ENCODE measurements at places on chromosomes 1 and 21.

DNA sequence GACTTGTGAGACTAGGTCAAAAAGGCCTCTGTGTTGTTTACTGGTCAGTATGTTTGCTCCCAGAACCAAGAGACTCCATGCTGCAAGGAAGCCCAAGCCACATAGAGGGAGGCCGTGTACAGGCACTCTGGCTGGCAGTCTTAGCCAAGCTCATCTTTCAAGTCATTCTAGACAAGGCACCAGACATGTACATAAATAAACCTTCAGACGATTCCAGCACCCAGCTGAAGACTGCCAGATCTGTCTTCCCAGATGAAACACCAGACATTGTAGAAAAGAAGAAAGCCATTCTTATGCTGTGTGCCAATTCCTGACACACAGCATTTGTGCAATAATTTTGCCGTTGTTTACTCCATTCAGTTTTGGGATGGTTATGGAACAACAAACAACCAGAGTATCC lies 595.5 kb downstream of the KIF26B start:
- no peak for DNase-seq

DNA sequence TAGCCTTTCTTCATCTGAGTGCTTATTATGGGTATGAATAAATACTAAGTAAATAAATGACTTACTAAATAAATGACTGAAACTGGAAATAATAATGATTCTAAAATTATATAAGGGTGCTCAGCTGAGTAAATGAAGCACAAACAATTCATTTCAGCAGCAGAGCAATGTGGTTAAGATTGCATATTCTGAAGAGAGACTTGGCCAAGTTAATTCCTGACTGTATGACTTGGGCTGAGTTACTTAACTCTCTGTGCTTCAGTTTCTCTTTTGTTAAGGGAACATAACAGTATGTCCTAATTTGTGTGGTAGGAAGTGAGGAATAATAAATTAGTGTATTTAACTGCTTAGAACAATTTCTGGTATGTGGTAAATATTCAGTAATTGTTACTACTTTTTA lies 19.1 kb downstream of the AGL start:
- no peak for DNase-seq

- no peak for DNase-seq
These were observed 75.1 kb downstream of the DTL start for GRCh38 chr1:212110617-212111016.

DNA sequence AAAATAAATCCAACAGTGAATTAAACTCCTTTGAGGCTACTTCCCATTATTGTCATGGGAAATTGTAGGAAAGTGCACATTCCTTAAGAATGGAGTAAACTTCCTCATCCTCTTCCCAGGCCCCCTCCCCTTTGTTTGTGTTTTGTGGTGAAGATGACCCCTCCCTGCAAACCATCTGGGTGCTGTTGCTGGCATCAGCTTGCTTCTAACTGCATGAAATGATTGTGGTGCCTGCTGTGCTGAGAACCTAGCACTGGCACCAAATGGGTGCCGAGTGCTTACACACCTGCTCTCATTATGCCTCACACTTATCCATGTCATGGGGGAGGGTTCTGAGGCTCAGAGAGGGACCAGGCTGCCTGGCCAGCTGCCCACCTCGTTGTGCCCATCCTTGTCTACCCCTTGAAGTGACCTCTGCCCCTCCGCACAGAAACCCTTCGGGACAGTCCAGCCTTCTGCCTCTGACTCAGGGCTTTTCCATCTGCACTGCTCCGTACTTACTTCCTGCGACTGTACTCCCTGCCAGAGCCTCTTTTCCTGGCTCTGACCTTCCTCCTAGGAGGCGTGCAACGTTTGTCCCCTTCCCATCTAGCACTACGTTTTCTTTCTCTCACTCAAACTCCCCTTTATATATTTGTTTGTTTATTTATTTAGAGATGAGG lies 30.6 kb downstream of the CAPN2 start:
- DNase-seq: no peak

DNA sequence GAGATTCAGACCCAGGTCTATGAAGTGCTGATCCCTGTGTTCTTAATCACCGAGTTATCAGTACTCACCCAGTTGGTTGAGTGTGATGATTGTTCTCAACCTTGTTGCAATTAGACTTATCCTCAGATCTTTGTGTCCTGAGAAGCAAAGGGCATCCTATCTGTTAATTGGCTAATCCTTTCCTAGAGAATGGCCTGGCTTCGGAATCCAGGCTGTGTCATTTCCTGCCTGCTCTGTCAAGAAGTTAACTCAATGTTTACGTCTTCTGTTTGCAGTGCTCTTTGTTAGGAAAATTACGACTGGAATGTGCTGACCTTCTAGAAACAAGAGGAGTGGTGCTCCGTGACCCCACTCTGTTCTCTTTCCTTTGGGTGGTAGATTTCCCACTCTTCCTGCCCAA lies 14.7 kb downstream of the GAS5 start:
- DNase-seq: no peak

- no peak for DNase-seq
These were observed 77.9 kb downstream of the ADARB1 start for GRCh38 chr21:45152265-45152746.

GRCh38 chr21:35423709-35424108 lies 374.6 kb upstream of the RUNX1 start:
- no peak for DNase-seq

DNA sequence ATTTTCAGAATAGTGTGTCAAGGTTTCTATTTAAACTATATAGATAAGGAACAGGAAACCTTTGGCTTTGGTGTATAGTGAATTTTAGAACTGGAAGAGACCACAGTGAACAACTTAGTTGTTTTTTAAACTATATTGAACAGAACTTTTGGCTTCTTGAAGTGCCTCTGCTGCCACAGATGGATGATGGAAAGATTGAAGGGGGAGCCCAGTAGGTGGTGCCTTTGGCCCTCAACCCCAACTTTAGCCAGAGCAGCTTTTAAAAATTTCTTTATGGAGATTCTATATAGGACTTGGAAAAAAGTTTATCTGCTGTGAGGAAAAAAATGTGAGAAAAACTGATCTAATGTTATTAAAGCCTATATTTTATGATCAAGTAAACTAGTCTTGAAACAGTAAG lies 50.2 kb downstream of the SWT1 start:
- no peak for DNase-seq

DNA sequence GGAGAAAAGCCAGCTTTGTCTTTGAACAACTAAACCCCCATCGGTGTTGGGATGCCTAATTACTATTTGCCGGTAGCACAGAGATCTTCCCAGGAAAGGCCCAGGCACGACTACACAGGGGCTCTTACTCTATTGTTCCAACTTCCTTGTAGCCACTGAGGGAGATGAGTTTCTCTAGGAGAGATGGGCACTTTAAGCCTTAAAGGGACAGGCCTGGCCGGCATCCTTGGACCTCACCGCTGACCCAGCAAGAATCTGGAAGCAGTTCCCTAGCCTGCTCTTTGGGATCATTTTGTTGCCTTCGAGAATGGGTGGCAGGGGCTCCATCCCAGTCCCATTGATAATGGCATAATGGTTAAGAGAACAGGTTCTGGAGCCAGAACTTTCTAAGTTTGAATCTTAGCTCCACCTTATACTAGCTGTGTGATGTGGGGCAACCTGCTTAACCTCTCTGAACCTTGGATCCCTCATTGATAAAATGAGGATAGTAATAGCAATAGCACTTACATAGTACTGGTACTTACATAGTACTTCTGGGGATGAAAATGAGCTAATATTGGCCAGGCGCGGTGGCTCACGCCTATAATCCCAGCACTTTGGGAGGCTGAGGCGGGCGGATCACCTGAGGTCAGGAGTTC lies 239.1 kb upstream of the TMEM51 start:
- DNase-seq: no peak

DNA sequence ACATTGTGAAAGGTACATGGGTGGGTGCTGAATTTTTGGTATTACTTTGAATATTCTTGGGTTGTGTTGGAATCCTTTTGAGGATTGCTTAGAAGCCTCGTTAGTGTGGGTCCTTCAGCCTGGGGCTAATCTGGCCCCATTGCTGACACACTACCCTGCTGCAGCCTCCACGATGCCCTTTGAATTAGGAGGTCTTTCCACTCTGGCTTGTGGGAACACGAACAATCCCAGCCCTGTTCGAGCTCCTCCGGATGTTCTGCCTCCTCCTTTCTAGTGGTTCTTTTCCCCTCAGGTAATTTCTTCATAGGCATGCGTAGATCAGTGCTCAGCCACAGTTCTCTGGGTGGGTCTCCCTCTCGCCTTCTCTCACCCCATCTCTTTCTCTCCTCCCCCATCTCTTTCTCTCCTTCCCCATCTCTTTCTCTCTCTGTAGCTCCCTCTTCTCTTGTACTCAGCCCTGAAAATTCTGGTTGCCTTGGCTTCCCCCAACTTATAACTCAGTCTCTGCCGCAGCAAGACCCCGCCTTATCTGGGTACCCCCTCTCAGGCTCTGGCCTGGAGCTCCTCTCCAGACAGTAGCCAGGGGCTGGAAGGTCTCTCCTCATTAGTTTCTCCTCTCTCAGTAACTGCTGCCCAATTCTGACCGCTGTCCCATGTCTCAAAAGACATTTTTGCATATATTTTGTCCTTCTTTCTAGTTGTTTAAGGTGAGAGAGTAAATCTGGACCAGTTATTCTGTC lies 46.0 kb upstream of the SLC19A1 start:
- no peak for DNase-seq

- DNase-seq: no peak
These were observed 56.4 kb downstream of the GREM2 start for GRCh38 chr1:240555524-240555923.

DNA sequence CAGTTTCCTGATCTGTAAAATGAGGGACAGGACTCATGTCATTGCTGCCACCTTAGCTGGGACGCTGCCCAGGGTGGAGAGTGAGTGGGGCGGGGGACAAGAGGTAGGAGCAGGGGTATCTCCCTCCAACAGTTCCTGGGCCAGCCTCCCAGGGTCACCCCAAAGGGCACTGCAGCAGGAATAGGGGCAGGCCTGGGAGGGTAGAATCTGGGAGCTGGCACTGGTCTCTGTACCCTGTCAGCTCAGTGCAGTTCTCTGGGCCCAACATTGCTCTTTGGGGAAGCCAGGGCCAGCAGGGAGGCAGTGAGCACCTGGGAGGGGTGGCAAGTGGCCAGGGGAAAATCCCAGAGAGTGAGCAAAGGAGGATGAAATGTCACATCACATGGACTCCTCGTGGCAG lies 55.8 kb downstream of the ELK4 start:
- DNase-seq: no peak
